Activated T-cell treated with anti-CD3 and anti-CD28 coated beads for 48 hours (primary cell): ENCODE measurements at places on chromosomes 3 and 15.

DNA sequence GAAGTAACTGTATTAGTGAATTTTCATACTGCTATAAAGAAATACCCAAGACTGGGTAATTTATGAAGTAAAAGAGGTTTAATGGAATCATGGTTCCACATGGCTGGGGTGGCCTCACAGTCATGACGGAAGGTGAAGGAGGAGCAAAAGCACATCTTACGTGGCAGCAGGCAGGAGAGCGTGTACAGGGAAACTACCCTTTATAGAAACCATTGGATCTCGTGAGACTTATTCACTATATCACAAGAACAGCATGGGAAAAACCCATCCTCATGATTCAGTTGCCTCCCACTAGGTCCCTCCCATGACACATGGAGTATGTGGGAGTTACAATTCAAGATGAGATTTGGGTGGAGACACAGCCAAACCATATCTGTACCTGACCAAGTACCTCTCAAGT, 812.3 kb upstream of the ALCAM start:
- no peak for DNase-seq

- no peak for DNase-seq
Measured at GRCh38 chr3:52873433-52874159, 23.8 kb downstream of the STIMATE start.

DNA sequence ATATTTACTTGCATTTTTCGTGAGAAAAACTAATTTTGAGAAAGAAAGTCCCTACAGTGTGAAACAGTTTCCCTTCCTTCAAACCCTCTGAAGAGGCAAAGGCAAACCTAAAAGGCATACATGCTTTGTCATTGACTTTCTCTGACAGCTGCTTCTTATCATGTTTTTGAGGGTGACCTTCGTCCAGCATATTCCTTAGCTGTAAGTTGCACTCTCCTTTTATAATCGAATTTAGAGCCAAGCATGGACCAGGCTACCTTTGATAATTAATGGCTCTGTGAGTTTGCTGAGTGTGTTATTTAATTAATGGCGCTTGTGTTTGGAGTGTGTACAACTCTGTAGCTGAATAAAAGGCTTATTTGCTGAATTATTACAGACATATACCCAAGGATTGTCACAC, 684.2 kb upstream of the CFAP20DC start:
- DNase-seq = no peak

GRCh38 chr3:191313296-191313695, 15.9 kb upstream of the CCDC50 start:
- DNase-seq = no peak

GRCh38 chr3:171290680-171291079, 169.5 kb downstream of the TNIK start:
- no peak for DNase-seq

DNA sequence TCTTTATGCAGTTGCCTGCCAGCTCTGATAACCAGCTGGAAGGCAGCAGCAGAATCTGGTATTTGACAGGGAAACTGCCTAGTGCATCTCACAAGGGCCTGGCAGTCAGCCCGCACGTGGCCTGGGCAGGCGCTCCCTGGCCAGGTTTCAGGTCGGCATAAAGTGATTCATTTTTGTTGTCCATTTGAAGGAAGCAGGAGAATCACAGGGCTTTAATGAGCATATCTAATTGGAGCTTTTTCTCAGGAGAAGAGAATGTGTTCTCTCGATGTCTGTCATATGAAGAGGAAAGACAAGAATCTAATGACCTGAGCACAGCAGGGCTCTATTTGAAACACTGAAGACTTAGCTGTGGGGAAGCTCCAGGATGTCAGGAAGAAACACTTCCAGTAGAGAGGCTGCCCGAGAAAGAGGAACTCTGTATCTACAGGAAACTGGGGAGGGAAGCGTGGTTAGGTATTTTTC, 98.8 kb upstream of the MB21D2 start:
- no peak for DNase-seq

GRCh38 chr15:69757186-69757585, 304.6 kb downstream of the RPLP1 start:
- DNase-seq = peak; percentile 73

GRCh38 chr3:76438971-76439370, 600.9 kb upstream of the ROBO2 start:
- DNase-seq = no peak

GRCh38 chr3:168645180-168645579, 549.5 kb upstream of the GOLIM4 start:
- DNase-seq = no peak

GRCh38 chr15:41666353-41666920, 6.2 kb downstream of the MGA start:
- DNase-seq = no peak

GRCh38 chr3:23762759-23763477, 42.8 kb upstream of the UBE2E1 start:
- DNase-seq = no peak

DNA sequence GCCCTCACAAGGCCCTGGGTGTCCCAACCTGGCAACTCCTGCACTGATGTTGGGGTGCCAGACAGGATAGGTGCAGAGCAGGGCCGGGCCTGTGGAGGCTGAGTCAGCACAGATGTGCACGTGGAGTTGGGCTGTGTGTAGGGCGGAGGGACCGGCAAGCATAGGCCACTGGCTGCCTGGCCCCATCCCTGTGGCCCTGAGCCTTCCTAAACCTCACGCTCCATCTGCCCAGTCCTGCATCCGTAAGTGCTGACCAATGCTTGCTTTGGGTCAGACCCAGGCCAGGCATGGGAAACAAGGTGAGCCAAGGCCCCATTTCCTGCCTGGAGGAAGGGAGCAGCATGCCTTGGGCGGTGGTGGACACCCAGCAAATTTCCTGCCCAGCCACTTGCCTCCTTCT, 5.8 kb upstream of the IQSEC1 start:
- no peak for DNase-seq

DNA sequence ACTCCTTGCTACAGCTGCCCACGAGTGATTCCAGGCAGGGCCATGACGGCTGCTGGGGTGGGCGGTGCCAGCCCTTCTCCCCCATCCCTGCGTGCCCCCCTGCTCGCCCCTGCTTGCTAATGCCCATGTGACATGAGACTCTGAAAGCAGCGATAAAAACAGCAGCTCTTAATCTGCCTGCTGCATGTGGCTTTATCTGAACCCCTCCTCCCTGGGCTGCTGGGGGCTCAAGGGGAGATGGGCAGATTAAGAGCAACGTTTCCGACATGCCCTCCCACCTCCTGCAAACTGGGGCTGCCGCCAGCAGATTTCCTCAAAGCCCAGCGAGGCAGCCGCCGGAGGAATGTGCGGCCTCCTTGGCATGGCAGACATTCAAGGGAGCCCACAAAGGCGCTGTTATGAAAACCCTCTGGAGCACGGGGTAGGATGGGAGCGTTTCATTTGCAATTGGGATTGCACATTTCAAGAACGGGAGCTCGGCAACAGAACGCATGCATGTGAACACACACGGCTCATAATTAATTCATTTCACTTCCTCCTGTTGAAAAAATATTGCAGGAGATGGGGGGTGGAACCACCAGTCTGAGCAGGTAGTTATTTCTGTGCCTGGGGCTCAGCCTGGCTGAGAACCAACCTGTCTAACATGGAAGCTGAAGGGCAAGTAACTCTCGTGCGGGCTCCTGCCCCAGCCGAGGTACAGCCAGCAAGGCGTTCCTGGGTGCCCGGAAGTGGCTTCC, 504.2 kb upstream of the PROK2 start:
- DNase-seq = no peak

DNA sequence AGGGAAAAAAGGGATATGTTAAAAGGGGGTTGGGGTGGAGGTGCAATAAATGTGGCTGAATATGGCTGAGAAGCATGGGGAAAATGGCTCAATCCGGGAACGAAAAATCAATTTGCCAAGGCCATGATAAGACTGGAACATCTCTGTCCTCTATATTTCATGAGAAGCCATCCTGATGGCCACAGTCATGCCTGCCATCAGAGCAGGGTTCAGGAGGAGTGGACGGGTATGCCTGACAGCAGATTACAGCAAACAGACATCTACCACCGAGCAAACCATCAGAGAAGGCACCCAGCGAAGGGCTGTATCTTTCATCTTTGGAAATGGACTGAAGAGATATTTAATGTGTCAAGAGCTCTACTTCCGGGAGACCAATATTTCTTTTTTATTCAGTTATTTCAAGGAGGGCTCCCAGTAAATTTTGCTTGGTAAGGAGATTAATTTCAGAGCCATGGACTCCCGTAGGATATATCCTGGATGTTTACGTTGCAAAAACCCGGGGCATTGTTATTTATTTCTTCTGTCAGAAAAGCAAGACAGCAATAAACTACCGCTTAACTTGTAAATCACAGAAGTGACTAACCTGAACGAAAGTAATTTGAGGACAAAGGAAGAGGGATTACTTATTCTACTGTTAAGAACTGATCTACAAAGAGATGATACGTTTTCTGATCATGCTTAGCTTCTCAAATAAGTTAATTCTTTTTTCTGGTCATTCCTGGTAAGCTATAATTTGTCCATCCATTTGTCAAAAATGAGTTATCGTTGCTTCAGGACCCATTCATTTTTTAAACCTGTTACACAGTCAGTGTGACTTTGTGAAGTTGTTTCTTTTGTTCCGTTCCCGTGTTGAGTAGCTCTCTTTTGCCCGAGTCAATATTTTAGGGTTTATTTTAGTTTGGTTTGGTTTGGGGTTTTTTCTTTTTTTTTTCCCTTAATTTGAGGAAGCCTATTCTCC, 80.6 kb upstream of the CHD2 start:
- no peak for DNase-seq

DNA sequence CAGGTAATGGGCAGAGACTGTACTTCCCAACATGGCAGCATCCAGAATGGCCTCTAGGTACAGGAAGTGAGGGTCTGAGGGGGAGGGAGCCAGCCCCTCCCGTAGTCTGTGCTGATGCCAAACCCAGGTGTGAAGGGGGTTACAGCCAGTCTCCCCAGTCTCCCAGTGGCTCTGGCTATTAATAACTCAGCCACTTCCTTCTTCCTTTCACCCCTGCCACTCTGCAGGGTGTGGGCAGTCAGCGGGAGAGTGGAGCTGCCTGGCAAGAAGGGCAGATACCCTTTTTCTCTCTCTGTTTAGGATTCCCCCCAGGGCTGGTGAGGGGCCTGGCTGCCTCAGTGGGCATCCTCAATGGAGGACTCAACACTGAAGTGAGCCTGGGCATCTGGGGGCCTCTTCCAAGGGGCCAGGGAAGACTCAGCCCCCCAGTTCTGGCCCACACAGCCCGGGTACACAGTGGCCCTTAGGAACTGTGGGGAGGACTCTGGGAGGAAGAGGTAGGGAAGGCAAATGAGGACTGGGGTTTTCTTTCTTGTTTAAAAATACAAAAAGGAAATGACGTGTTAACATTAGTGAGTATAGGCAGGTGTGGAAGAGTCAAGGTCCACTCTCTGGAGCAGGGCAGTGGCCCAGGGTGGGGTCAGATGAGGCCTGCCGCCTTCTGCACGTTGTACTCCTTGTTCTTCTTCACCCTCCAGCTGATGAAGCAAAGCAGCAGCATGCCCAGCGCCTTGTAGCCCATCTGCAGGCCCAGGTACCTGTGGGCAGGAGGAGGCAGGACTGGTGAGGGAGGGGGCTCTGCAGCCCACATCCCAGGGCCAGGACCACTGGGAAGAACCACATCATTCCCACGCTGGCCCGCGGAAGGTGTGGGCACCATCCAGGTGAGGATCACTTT, 38.6 kb upstream of the RAB6B start:
- DNase-seq = no peak

DNA sequence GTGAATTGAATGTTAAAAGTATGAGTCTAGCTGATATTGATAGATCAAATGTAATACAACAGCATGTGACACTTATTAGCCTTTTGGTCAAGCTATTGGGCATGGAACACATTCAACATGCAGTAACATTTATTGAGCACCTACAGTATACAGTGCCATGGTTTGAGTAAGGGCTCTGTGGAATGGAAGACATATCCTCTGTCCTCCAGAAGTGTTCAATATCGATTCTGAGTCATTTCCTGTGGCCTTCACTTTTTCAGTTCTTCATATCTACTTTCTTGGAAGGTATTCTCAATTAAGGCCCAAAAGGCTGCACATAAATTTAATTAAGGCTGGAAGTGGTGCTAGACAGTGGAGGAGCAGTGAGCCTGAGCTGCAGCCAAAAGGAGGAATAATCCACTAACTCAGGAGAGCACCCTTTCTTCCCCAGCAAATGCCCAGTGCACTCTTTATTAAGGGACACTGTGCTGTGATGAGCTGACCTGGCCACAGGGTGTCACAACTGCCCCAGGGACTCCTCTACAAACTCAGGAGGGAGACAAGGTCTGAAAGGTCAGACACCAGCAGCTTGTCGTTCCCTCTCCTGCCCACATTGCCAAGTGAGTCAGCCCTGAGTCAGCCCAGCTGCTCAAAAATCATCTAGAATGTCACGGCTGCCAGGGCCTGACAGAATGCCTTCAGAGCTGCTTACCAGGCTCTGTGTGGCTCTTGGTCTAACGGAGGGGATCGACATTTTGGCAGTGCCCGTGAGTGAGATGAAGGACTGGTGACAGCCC, 544.8 kb downstream of the AGBL1 start:
- DNase-seq = peak; percentile 82

DNA sequence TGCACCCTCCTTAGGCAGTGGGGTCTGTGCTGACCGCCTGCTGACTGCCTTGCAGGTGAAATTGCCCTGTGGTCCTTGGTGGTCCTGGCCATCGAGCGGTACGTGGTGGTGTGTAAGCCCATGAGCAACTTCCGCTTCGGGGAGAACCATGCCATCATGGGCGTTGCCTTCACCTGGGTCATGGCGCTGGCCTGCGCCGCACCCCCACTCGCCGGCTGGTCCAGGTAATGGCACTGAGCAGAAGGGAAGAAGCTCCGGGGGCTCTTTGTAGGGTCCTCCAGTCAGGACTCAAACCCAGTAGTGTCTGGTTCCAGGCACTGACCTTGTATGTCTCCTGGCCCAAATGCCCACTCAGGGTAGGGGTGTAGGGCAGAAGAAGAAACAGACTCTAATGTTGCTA, 2.4 kb downstream of the RHO start:
- DNase-seq = no peak

GRCh38 chr3:172094621-172095557, 55.5 kb downstream of the FNDC3B start:
- DNase-seq = no peak

GRCh38 chr3:58266577-58266976, 29.0 kb downstream of the ABHD6 start:
- no peak for DNase-seq
